Activated CD4-positive, alpha-beta T cell treated with anti-CD3 and anti-CD28 coated beads, Interleukin-2, amount 10 ng/mL, durations not matched to agents 24 days and 14 days (primary cell): ENCODE measurements at places on chromosomes 16 and 17. TPM values are rescaled to one million over a fixed set of nuclear protein-coding genes. Genes with fewer than 3 reads are reported as not detected.

KRT25 gene
- total RNA-seq = not detected in 2 replicates

SLX1A gene
- 73.0 and 80.7 TPM in 2 replicates for total RNA-seq

METRNL gene
- 19.6 and 22.3 TPM in 2 replicates for total RNA-seq

ZPBP2 gene
- total RNA-seq = not detected in 2 replicates

ABCC12 gene
- not detected in 2 replicates for total RNA-seq

BTBD17 gene
- not detected in 2 replicates for total RNA-seq

COL1A1 gene
- total RNA-seq = 1.6 and 2.0 TPM in 2 replicates

ABI3 gene
- 27.8 and 28.4 TPM in 2 replicates for total RNA-seq

DNA sequence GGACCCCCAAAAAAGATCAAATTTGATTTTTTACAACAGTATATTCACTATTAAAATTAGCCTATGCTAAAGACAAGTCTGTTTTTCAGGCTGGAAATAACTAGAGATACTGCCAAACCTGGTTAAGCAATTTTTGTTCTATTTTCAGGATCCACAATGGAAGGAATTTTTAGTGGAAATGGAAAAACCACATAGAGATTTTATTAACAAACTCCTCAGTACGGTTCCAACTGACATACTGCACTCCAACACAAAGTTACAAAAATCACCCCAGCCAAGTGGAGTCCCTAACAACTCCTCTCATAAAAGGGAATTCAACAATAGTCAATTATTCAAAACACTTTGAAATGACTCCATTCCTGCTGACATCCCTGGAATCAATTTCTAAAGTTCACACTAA, 101.6 kb upstream of the TOB1 start:
- H3K36me3 ChIP-seq = peaks cover 44% of the 10 kb centered on the region

- no peak overlapping the region for H3K27ac ChIP-seq
- no peaks in the 10 kb centered on the region for H3K4me1 ChIP-seq
- no peak for DNase-seq
- no peak overlapping the region for H3K4me3 ChIP-seq
These were observed 1453.7 kb downstream of the CDH8 start for GRCh38 chr16:60582528-60582927.

GRCh38 chr16:27330542-27330941, 16.8 kb downstream of the IL4R start:
- H3K4me3 ChIP-seq = no peak overlapping the region
- DNase-seq = no peak
- peaks cover 75% of the 10 kb centered on the region for H3K4me1 ChIP-seq
- H3K27me3 ChIP-seq = no peaks in the 10 kb centered on the region
- H3K27ac ChIP-seq = peak overlapping the region; percentile 78
- H3K36me3 ChIP-seq = peaks cover 85% of the 10 kb centered on the region

DNA sequence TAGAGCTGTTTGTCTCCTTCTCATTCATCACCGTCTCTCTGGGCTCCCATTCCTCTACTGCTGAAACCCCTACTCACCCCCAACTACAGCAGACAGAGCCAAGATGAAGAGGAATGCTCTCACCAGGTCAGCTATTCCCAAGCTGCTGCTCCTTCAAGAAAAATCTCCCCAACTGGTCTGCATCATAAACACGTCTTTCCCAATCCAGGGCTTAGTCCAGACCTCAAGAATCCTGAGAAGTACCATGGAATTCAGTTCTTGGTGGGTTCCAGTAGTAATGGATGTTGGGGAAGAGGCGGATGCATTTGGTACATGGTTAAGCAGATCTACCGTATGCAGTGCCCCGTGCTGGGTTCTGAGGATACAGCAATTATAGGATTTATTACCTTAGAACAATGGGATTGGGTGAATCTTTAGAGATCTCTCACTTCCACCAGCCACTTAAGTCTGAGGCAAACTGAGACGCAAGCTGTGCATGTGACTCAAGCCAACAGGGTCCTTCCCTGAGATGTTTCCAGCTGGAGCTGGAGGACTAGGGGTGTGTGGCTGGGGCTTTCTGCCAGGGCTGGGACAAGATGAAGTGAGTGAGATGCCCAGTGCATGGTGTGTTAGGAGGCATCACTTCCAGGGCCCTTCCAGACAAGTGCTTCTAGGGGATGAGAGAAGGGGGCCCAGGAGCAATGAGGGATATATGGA, 232.7 kb upstream of the CDH5 start:
- H3K4me1 ChIP-seq = no peaks in the 10 kb centered on the region
- no peaks in the 10 kb centered on the region for H3K36me3 ChIP-seq
- no peak for DNase-seq
- H3K27me3 ChIP-seq = peaks cover 11% of the 10 kb centered on the region
- no peak overlapping the region for H3K27ac ChIP-seq

DNA sequence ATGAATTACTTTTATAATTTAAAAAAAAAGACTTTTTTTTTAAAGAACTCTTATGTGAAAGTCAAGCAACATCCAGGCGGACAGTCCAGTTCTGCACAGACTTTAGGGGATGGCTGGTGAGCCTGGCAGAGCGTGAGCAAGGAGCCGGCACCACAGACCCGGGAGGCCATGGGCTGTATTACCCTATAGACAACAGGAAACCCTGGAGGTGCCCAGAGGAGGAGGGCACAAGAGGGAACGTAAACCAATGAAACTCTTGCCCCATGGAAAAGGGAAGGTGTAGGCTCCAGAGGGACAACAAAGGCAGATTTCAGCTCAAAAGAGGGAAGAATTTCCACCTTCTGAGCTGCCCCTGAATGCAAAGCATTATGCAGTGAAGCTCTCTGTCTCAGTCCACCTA, 25.5 kb upstream of the RPH3AL start:
- peaks cover 9% of the 10 kb centered on the region for H3K27me3 ChIP-seq
- no peak overlapping the region for H3K27ac ChIP-seq
- DNase-seq = no peak
- H3K4me3 ChIP-seq = no peak overlapping the region
- peaks cover 4% of the 10 kb centered on the region for H3K4me1 ChIP-seq

DNA sequence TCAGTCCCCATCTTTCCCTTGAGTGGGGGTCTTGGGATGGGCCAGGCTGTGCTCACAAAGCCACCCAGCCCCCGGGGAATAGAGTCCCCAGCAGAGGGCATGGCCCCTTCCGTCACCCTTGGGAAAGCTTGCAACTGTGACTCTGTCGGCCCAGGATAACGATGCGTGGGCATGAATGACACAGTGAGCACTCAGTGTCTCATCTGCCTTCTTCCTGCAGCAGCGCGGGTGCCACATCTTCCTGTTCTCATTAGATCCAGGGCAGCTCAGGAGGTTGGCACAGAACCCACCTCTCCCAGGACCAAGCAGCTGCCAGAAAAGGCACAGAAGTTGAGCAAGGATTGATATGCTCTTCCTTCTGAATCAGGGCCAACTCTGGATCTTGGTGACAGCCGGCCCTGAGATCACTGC, 84.7 kb downstream of the MRC2 start:
- DNase-seq = no peak
- H3K27ac ChIP-seq = no peak overlapping the region
- H3K4me3 ChIP-seq = no peak overlapping the region
- peaks cover 44% of the 10 kb centered on the region for H3K27me3 ChIP-seq
- no peaks in the 10 kb centered on the region for H3K4me1 ChIP-seq

GRCh38 chr17:70168977-70169708, at the start of gene KCNJ2:
Gene KCNJ2 (plus strand): TSS chr17:70169532. CDS start chr17:70175040, 5,508 bp downstream.
- peak; percentile 91 for DNase-seq
- peaks cover 13% of the 10 kb centered on the region for H3K4me1 ChIP-seq
- no peak within 1 kb of the TSS for H3K27ac ChIP-seq
- no peaks in the 10 kb centered on the region for H3K36me3 ChIP-seq

GRCh38 chr16:51129105-51129504, 22.0 kb downstream of the SALL1 start:
- H3K4me3 ChIP-seq = no peak overlapping the region
- no peak overlapping the region for H3K27ac ChIP-seq
- H3K4me1 ChIP-seq = no peaks in the 10 kb centered on the region
- DNase-seq = no peak
- no peaks in the 10 kb centered on the region for H3K36me3 ChIP-seq
- H3K27me3 ChIP-seq = peaks cover 13% of the 10 kb centered on the region

- no peak overlapping the region for H3K4me3 ChIP-seq
- peak overlapping the region; percentile 31 for H3K27ac ChIP-seq
- DNase-seq = no peak
- H3K4me1 ChIP-seq = peaks cover 75% of the 10 kb centered on the region
- peaks cover 26% of the 10 kb centered on the region for H3K36me3 ChIP-seq
These were observed 60.4 kb upstream of the LGALS9 start for GRCh38 chr17:27570578-27570914.

- H3K36me3 ChIP-seq = no peaks in the 10 kb centered on the region
- H3K4me3 ChIP-seq = no peak overlapping the region
- H3K27me3 ChIP-seq = no peaks in the 10 kb centered on the region
- no peaks in the 10 kb centered on the region for H3K4me1 ChIP-seq
- DNase-seq = no peak
- H3K27ac ChIP-seq = no peak overlapping the region
These were observed 237.3 kb upstream of the CIBAR2 start for GRCh38 chr16:85349365-85350145.

- peaks cover 4% of the 10 kb centered on the region for H3K27me3 ChIP-seq
- peaks cover 11% of the 10 kb centered on the region for H3K4me1 ChIP-seq
These were observed 14.6 kb upstream of the CD79B start for GRCh38 chr17:63946440-63947363.

DNA sequence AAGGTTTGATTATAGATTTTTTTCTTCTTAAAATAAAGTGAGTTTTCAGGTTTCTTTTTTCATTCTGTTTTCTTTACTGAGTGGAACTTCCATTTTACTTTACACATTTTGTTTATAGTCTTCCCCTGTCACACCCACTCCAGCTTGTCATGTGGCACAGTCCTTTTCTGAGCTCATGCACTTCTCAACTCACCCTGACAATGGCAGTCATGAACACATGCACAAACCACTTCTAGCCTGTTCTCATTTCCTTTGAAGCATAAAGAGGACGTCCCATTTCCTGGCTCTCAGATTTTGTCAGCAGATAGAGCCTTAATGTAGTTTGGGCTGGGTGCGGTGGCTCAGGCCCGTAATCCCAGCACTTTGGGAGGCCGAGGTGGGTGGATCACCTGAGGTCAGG, 168.0 kb downstream of the AHSP start:
- peaks cover 4% of the 10 kb centered on the region for H3K4me1 ChIP-seq
- DNase-seq = peak; percentile 91
- H3K36me3 ChIP-seq = no peaks in the 10 kb centered on the region
- H3K27me3 ChIP-seq = peaks cover 19% of the 10 kb centered on the region

GRCh38 chr17:40382251-40382650, 17.7 kb upstream of the GJD3 start:
- H3K36me3 ChIP-seq = peaks cover 2% of the 10 kb centered on the region
- no peaks in the 10 kb centered on the region for H3K27me3 ChIP-seq
- no peak overlapping the region for H3K27ac ChIP-seq
- H3K4me3 ChIP-seq = no peak overlapping the region
- no peak for DNase-seq

DNA sequence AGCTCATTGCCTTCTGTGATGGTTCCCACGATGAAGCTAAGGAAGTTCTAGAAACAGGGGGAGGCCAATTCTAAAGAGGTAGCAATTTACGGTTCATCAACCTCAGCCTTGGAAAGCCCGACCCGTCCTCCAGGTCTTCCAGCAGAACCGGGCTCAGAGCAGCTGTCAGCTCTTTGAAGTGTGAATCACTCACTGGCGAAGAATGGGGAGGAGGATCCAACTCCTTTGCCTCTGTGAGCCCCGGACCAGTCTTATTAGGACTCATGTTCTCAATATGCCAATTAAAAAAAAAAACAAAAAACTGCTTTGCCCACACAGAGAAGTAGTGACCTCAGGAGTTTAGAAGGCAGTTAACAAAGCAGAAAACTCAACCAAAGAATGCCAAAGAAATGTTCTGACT, 31.4 kb downstream of the STX8 start:
- H3K27me3 ChIP-seq = no peaks in the 10 kb centered on the region
- H3K4me3 ChIP-seq = no peak overlapping the region
- no peak overlapping the region for H3K27ac ChIP-seq

DNA sequence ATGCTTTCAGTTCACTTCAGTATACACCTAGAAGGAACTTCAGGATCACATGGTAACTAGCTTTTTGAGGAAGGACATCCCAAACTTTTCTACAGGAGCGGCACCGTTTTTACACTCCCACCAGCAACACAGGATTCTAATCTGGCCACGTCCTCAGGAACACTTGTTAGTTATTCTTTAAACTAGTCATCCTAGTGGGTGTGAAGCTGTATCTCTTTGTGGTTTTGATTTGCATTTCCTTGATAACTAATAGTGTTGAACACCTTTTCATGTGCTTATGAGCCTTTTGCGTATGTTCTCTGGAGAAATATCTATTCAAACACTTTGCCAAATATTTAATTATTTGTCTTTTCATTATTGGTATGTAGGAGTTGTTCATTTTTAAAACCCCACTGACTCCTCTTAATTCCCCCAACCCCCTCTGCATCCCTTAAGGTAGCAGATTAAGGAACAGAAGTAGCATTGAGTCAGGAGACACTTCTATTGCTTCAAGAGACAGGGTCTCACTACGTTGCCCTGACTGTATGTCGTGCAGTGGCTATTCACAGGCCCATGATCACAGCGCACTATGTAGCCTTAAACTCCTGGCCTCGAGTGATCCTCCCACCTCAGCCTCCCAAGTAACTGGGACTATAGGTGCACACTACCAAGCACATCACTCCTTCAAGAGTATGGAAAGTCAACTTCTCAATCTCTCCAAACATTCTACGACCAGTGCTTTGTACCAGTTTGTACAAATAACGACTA, 25.4 kb downstream of the YWHAE start:
- peak overlapping the region; percentile 56 for H3K4me3 ChIP-seq
- peaks cover 27% of the 10 kb centered on the region for H3K36me3 ChIP-seq
- peak overlapping the region; percentile 77 for H3K27ac ChIP-seq
- H3K4me1 ChIP-seq = peaks cover 56% of the 10 kb centered on the region
- H3K27me3 ChIP-seq = no peaks in the 10 kb centered on the region

DNA sequence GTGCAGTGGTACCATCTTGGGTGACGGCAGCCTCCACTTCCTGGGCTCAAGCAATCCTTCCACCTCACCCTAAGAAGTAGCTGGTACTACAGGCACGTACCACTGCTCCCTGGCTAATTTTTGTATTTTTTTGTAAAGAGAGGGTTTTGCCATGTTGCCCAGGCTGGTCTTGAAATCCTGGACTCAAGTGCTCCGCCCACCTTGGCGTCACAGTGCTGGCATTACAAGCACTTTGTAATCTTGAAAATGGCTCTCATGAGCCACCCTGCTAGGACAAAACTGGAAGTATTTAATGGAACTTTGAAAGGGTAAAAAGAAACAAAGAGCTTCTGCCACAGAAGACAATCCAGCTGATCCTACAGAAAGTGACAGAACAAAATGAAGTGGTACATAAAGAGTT, 9.2 kb downstream of the SUMO2 start:
- peak overlapping the region; percentile 12 for H3K27ac ChIP-seq
- H3K27me3 ChIP-seq = no peaks in the 10 kb centered on the region
- peaks cover 17% of the 10 kb centered on the region for H3K4me1 ChIP-seq
- H3K36me3 ChIP-seq = peaks cover 53% of the 10 kb centered on the region

GRCh38 chr17:45042346-45043120, 8.9 kb downstream of the DCAKD start:
- no peak overlapping the region for H3K27ac ChIP-seq
- peaks cover 25% of the 10 kb centered on the region for H3K4me1 ChIP-seq
- peaks cover 9% of the 10 kb centered on the region for H3K36me3 ChIP-seq
- H3K4me3 ChIP-seq = no peak overlapping the region
- no peaks in the 10 kb centered on the region for H3K27me3 ChIP-seq
- DNase-seq = no peak

- peaks cover 24% of the 10 kb centered on the region for H3K4me1 ChIP-seq
- no peak for DNase-seq
- no peaks in the 10 kb centered on the region for H3K27me3 ChIP-seq
- peaks cover 74% of the 10 kb centered on the region for H3K36me3 ChIP-seq
These were observed 27.8 kb downstream of the USP36 start for GRCh38 chr17:78812855-78813254.

- peaks cover 2% of the 10 kb centered on the region for H3K36me3 ChIP-seq
- no peak overlapping the region for H3K27ac ChIP-seq
- no peak overlapping the region for H3K4me3 ChIP-seq
- no peaks in the 10 kb centered on the region for H3K27me3 ChIP-seq
These were observed 66.4 kb downstream of the OR1D5 start for GRCh38 chr17:2996810-2997670.
